Fibroblast of lung (primary cell): ENCODE measurements at places on chromosomes 2 and 18. TPM values are rescaled to one million over a fixed set of nuclear protein-coding genes. Genes with fewer than 3 reads are reported as not detected.

- peak; percentile 26 for DNase-seq
Observed at GRCh38 chr2:88880441-88880953, 189.0 kb downstream of the RPIA start.

DNA sequence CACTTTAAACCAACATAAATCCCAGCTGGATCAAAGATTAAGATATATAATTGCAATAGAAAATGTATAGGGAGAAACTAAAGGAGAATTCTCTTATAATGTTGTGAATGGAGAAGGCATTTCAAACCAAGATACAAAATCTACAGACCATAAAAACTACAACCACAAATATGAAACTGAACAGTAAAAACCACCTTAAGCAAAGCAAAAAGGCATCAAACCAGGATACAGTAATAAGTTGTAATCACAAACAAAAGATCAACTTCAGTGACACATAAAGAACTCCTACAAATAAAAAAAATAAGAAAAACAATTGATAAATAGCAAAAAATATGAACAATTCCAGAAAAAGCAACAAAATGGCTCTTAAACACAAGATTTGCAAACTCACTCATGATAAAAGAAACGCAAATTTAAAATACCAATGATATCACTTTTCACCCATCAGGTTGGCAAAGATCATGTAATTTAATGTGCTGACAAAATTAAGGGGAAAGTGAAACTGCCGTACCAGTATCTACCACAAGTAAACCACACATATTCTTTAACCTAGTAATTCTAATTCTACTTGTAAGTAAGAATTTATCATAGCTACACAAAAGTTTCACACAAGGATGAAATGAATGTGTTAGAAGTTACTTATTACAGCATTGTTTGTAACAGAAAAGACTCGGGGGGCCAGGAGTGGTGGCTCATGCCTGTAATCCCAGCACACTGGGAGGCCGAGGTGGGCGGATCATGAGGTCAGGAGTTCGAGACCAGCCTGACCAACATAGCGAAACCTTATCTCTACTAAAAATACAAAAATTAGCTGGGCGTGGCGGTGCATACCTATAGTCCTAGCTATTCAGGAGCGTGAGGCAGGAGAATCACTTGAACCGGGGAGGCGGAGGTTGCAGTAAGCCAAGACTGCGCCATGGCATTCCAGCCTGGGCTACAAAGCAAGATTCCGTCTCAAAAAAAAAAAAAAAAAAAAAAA is 101.9 kb downstream of the USP34 start:
- DNase-seq, result peak; percentile 72

- peak; percentile 7 for DNase-seq
Observed at GRCh38 chr18:46856973-46857372, 60.3 kb downstream of the PIAS2 start.

CRYBA2 gene
- polyA plus RNA-seq, result not detected in 2 replicates

- DNase-seq, result peak; percentile 100
Observed at GRCh38 chr2:111698743-111699554, 185.0 kb downstream of the ANAPC1 start.

DNA sequence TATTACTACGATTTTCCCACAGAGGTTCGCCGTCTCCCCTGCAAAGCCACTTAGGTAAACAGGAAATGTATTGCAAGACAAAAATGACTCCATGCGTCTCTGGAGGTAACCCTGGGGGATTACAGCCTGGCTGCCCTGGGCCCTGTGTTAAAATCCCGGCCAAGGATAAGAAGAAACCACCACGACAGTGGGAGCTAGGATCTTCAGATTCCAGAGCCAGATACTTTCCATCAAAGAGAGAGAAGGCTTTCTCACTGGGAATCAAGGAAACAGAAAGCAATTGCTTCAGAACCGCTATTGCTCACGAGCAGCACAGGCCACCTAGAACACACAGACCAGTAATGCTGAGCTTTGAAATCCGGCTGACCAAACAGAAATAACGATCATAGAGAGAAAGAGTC is 97.9 kb upstream of the ZNF516 start:
- DNase-seq, result peak; percentile 20

DNA sequence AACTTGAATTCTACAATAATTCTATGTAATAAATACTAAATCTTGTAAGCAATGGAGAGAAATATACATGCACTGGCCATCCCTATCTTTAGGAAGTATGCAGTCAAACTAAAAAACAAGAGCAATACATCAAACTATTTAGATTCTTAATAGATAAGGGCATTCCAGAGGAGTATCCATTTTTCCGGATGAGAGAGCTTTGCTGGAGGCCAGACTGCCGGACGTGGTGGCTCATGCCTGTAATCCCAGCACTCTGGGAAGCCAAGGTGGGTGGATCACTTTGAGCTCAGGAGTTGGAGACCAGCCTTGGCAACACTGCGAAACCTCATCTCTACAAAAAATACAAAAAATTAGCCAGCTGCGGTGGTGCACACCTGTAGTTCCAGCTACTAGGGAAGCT is 60.8 kb downstream of the KIF5C start:
- DNase-seq, result peak; percentile 15

DNA sequence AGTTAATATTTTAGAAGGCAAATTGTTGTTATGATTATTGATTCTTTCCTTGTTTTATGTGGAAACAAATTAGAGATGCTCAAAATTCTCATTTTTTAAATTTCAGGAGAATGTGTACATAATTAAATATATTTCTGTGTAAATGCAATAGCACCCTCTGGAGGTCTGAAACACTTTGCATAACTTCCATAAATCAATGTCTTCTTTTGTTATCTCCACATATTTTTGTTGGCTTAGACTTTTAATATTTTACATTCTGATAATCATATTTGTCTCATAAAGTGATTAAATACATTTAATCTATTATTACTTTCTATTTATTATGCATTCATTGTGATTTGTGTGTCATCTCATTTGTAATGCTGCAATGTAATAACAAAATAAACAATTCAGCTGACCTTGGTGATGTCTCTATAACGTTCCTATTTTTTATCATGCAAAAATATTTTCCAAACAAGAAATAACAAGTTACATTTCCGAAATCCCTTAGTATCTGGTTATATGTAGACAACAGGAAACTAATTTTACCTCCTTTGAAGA is 201.8 kb upstream of the GALNT5 start:
- peak; percentile 80 for DNase-seq

DPP10 gene
- polyA plus RNA-seq, result not detected in 2 replicates

GRCh38 chr2:60793169-60793568 is 37.1 kb downstream of the PAPOLG start:
- no peak for DNase-seq

- DNase-seq, result peak; percentile 74
Observed at GRCh38 chr2:190469771-190470170, 61.6 kb downstream of the MFSD6 start.

UGT1A7 gene
- polyA plus RNA-seq, result not detected in 2 replicates

DNA sequence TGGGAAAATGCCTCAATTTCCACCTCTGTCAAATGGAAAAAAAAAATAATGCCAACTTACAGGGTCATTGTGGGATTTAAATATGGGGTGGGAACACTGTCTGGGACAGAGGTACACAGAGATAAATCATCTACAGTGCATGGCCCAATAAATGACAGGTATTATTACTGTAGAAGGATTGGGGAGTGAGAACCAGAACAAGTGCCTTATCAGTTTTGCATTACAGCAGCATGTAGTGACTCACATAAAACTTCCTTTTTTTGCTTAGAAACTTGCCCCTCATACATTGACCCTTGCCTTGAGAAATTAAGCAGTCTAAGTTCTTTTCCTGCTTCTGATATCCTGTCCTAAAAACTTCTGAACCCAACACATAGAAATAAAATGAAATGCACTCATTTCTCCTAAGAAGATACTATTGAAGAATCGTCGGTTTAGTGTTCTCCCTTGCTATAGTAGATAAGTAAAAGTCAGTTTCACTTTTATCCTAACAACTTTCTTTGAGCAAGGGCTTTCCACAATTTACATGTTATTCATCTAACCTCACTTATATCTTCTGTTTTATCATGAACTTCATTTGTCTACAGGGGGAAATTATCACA is 121.0 kb upstream of the HAAO start:
- DNase-seq, result no peak

DNA sequence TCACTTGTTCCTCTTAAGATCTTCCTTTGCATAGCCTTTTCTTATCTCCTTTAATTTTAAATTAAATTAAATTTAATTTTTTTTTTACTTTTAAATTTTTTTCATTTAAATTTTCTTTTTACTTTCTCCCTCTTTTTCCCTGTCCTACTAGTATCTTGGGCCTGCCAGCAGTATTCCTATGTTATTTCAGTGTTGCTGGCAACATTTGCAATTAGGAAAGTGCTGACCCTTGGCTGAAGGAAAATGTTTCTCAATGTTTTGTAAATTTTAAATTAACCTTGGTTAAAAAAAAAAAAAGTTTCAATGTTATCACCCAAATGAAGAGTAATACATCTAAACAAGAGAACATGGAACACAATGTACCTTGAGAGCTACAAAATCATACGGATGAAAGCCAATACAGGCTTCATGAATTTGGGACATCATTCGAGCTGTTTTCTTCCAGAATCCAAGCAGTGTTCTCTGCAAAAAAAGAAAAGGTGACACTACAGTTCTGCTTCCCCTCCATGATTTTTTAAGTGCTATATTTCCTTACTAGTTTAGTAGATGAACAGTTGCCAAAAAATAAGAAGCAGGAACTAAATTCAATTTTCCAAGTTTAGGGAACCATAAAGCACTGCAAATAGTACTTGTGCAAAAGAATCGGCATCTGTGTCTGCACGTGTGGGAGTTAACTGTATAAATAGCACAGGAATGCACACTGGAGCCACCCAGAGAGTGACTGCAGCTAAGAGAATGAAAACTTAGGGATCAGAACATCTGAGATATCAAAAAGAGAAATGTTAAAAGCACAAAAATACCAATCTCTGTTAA is 55.8 kb downstream of the ICA1L start:
- DNase-seq, result peak; percentile 49

TUBA4B gene
- not detected in 2 replicates for polyA plus RNA-seq

DNA sequence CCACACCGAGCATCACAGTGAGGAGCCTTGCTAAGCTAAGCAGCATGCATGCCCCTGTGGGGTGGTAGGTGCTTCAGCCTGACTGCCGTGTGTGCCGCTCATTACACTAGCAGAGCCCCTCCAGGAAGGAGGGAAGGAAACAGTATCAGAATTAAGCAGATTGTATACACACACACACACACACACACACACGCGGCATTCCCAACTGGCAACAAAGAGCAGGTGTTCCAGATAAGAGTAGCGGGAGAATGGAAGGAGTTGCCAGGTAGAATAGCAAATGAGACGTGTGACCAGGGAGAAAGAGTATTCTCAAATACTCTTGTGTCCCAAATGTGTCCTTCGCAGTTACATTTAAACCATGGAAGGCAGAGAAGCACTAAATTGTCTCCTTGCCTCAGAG is 47.6 kb upstream of the TTC39C start:
- DNase-seq, result no peak

DNA sequence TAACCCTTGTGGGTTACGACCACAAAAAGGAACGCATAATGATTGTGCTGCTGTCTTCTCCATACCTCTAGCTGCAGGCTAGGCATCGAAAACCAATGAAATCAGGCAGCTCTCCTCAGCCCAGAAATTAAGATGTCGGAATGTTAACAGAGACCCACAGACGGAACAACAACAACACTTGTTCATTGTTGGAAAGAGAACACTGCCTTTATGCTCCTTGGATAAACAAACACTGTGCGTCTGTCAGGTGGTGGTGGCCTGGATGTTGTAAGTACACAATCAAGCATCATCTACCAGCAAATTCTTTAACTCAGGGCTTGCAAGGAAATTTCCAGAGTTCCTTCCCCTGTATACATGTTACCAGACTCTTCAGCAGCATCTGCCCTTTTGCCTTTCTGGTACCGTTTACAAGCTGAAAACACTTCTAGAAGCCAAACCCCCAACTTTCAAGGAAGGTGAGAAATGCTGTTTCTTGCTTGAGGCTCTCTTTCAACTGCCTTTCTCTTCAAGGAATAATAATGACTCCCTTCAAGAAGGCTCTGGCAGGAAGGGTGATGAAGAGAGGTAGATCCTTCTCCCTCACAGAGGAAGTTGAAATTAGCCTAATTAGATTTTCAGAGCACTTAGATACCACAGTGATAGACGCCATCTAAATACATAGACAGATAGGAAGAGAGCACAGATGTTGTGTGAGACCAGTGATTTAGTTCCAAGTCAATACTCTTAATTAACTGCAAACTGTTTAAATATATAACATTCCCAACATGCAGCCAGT is 332.7 kb downstream of the ZNF521 start:
- DNase-seq, result no peak

GRCh38 chr2:215918901-215919599 is 94.3 kb downstream of the MREG start:
- DNase-seq, result no peak

POTEI gene
- not detected in 2 replicates for polyA plus RNA-seq

POTEC gene
- not detected in 2 replicates for polyA plus RNA-seq

GRCh38 chr2:168633200-168633599 is 169.2 kb upstream of the NOSTRIN start:
- no peak for DNase-seq

NEU2 gene
- polyA plus RNA-seq, result not detected in 2 replicates

DNA sequence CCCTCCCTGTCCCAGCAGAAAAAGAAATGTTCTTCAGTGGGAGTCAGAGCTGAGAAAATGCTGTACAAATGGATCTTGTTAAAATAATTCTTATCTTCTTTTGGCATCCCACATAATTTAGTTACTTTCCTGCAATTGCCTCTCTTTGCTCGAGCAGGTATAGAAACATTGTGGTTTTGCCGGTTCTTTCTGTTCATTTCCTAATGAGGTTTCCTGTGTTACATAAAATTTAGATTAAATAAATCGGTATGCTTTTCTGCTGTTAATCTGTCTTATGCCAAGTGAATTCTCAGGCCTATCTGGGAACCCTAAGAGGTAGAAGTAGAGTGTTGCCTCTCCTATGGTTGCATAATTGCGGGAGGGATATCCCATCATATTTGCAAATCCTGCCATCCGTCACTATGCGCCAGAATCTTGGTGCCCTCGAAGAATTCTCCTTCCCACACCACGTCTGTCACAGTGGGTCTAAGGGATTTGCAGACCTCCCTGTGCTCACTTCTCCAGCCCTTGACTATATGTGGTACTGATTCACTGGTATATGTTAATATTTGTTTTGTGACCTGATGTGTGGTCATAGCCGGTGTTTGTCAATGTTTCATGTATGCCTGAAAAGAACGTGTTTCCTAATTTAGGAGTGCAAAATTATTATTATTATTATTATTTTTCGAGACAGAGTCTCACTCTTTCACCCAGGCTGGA is 12.2 kb upstream of the HDAC4 start:
- no peak for DNase-seq
